ENCODE measurements at places on chromosomes 12 and 14.
A peak's percentile ranks its signal among the peaks of the same experiment; 100 is the strongest.

DNA sequence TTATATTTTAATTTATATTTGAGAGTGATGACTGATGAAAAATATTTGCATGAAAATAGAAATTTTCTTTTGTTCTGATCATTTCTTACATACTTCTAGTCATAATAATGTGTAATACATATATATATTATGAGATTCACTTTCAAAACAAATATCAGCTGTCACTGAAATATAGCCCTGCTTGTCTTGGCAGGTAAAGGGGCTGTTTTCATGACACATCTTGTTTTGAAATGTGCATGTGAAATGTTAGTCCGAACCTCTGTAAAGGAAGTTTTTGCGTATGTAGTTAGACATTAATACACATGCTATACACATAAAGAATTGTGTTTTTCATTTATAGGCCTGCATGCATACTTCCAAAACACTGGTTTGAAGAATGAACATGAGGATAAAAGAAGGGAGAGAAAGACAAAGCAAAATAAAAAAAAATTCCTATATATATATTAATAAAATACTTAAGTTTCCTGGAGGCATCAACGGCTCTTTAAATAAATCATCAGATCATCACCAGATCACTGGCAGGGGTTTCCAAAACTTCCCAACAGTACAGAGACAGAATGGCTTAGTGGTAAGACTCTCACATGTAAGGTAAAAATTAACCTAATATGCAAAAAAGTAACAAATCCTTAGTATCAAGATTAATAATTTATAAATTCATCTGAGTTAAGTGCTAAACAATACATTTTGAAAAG, 60.1 kb downstream of the SEL1L start:
- DNase-seq = no peak

DNA sequence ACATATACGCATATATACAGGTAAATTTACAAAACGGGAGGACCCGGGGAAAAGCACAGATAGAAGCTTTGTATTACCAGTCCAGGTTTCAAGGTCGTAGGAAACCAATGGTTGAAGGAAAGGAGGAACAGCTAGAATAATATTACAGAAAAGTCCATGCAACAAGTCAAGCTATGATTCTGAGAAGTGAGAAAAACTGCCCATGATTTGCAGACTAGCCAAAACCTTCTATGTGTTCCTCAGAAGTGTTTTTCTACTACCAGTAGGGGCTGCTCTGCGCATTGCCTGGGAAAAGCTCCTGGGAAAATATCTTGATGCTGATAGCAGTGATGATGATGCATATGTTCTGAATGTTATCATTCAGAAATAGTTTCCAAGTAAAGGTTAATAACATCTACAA, 2.2 kb downstream of the PDZRN4 start:
- DNase-seq = no peak

- DNase-seq = peak; percentile 59
Observed at GRCh38 chr14:101723061-101723595, 38.4 kb upstream of the PPP2R5C start.

DNA sequence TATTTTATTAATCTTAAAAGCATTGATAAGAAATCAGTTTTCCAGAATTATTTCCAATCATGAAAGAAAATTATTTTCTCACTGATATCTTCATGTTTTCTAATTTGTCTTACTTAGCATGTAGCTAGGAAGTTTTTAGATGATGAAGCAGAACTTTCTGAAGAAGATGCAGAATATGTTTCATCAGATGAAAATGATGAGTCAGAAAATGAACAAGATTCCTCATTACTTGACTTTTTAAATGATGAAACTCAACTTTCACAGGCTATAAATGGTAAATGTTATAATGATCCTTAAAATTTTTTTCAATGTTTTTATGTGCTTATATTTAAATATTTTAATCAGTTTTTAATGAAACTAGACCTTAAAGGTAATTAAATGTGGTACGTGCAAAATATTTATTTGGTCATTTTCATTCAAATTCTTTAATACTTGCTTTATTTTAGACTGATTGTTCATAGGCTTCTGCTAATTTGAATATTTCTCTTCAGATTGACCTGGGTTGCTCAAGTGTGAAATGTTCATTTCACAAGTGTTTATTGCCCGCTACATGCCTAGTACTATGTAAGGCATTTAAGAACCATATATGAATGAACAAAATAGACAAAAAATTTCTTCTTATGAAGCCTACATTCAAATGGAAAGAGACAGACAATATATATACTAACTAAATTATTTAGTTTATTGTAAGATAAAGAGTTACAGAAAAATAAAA, 49.5 kb downstream of the FANCM start:
- no peak for DNase-seq

GRCh38 chr12:83018088-83018487, 331.4 kb downstream of the TMTC2 start:
- no peak for DNase-seq

- DNase-seq = no peak
Observed at GRCh38 chr12:50166799-50167048, 445 bp downstream of the CERS5 start.

DNA sequence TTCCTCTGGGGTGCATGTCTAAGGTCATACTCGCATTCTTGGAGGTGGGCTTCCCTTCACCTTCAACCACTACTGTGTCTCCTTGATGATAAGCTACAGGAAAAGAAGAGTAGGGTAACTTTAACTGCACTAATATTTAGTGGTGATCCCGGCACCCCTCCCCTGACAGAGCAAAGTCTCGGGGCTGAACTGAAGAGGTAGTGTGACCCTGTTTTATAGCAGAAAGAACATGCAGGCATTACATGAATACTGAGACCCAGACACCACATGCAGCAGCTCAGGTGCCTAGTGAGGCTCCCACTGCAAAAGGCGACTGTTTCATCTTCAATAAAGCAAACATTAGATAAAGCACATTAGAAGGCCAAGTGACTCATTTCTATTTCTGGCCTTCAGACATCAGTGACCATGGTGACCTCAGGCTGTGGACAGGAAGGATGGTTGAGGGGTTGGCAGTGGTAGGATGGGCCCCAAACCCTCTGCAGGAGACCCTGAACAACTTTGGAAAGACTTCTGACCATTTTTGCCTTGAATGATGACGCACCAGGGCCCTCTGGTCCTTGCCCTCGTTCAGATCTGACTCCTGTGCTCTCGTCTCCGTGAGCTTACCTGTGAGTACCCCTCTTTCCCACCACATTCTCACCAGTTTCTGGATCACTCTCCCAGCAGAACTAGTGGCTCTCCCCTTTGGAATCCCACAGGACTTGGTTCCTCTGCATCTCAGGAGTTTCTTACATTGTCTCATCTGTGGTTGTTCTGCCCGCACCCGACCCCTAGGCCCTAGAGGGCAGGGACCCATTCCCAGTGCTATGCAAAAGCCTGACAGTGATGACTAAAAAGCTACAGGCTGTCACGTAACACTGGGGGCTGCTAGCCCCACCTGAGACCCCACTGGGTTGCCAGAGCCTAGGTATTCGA, 23.8 kb upstream of the JPH4 start:
- no peak for DNase-seq

DNA sequence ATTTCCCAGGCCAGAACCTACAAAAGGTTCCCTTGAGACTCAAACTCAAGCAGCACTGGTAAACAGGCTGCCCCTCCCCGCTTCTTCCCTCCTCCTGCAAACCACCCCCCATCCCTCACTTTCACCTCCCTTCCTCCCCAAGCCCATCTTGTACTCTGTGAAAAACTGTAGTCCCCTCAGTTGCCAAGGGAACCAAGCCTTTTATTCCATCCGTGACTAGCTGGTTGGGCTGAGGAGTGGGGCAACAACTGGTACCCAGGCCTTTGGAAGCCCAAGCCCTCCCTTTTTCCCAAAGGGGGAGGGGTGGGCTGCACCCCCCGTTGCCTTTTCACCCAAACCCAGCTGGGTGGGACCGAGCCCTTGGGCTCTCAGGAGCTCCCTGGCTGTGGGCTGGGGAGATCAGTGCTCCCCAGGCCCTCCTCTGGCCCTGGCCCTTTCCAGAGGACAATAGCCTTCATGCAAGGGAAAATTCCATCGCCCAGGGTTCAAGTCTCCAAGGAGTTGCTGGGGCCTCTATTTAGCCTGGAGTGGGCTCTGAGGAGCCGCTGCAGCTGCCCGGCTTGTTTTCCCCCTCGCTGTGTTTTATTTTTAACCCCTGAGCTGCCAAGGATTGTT, 61.9 kb downstream of the ZFP36L1 start:
- DNase-seq = no peak

GRCh38 chr12:1706632-1706980, 15.7 kb downstream of the ADIPOR2 start:
- DNase-seq = no peak

All from CD8-positive, alpha-beta T cell (primary cell).